ENCODE measurements at places on chromosomes 2 and 18.

DNA sequence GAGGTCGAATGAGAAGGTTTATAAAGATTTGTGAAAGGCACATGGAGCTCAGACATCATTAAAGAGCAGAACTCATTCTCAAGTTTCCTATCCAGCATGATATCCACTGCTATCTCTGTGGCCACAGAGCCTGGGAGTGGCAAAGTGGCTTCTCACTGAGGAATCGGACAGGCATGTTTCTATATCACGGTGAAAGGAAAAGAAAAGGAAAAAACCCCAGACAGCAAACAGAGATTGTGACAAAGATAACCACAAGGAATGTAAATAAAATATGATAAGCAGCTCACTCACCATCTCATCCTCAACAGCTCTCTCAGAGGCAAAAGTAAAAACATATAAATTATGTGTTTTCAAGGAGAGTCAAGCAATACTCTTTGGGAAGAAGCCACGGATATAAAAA is 2.5 kb downstream of the PID1 start:
- no peak for DNase-seq

DNA sequence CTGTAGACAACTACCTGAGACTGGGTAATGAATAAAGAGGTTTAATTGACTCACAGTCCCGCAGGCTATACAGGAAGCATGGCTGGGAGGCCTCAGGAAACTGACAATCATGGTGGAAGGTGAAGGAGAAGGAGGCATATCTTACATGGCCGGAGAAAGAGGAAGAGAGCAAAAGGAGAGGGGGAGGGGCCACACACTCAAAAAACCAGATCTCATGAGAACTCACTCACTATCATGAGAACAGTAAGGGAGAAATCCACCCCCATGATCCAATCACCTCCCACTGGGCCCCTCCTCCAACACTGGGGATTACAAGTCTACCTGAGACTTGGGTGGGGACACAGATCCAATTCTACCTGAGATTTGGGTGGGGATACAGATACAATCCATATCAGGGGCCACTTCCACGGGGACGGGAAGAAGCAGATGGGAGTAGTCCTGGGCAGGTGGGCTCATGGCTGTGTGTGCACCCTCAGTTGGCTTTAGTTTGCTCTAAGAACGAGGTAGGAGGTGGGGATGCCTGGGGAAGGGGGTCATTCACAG is 9.9 kb downstream of the MAB21L4 start:
- no peak for DNase-seq

GRCh38 chr18:10838553-10838952 is 310.8 kb downstream of the PIEZO2 start:
- no peak for DNase-seq

DNA sequence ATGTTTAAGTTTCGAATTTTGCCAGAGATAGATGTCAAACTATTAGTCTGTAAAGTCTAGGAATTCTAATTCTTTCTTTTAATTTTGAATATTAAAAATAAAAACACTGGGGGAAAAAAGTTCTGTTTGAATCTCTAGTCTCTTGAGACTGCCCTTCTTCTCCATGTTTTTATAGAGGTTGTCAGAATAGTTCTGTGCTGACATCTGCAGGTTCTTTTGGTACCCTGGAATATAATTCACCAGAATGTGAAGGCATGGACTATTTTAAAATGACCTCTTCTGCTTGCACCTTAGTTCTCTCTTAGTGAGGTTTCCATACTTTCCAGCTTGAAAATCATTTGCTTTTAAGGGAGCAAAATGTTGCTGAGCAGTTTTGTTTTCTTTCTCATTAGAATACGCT is 121.0 kb upstream of the MSTN start:
- no peak for DNase-seq

GRCh38 chr18:10140461-10141282 is 226.9 kb downstream of the VAPA start:
- no peak for DNase-seq

GRCh38 chr2:100050685-100051084 is 91.7 kb downstream of the AFF3 start:
- DNase-seq, result no peak

DNA sequence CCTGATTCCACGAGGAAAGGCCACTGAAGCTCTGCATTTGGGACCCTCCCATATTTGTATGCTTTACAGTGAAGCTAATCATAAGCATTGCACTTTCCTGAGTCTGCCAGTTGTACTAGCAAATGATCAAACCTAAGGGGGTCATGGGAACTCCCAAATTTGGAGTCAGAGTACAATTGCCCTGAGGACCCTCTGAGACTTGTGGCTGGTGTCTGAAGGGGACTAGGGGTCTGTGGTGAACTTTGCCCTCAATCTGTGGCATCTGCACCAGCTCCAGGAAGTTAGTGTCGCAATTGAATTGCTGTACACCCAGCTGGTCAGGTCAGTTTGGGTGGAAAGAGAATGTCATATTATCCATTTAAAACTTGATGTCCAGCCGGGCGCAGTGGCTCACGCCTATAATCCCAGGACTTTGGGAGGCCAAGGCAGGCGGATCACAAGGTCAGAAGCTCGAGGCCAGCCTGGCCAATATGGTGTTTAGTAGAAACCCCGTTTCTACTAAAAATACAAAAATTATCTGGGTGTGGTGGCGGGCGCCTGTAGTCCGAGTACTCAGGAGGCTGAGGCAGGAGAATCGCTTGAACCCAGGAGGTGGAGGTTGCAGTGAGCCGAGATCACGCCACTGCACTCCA is 18.1 kb downstream of the SOWAHC start:
- DNase-seq, result no peak

DNA sequence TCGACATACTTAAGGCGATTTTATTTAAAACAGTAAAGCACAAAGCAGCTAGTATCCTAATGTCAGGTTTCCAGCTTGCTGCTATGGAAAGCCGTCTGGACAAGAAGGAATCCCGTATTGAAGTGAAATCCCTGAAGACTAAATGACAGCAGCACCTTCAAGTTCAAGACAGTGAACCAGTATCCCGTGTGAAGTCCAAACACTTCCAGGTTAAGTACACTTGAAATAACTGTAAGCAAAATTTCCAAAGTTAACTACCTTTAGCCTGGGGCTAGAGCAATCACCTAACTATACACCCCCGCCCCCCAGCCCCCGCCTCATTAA is 1.2 kb downstream of the MBOAT2 start:
- DNase-seq, result no peak

DNA sequence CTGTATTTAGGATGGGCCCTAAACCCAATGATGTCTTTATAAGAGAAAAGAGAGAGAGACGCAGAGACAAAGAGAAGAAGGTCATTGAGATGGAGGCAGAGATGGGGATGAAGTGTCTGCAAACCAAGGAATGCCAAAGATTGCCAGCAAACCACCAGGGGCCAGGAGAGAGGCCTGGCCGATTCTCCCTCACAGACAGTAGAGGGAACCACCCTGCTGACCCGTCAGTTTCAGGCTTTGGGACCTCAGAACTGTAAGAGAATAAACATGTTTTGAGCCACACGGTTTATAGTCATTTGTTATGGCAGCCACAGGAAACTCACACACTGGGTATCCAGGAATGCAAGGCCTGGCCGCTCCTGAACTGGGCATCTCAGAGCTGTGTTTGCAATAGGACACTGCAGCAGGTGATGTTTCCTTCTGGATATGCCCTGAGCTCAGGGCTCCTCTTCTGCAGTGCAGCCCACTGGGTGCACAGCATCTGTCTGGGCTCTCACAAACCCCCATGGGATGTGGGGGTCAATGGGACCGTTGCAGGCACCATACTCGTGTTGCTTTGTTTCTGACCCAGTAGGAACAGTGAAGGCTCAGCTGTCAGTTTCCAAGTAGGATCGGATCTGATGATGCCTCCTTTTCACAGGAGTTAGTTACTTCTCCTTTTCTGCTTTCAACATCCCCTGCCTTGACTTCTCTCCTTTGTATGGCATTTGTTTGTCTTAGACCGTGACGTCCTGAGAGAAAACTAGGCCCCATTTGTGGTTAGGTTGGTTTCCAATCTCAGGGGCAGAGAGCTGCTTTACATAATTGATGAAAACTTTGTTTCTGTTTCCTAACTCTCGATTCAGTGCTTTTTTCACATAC is 20.8 kb downstream of the PTPN18 start:
- DNase-seq, result no peak

GRCh38 chr2:207801259-207801658 is 31.6 kb upstream of the FZD5 start:
- no peak for DNase-seq

DNA sequence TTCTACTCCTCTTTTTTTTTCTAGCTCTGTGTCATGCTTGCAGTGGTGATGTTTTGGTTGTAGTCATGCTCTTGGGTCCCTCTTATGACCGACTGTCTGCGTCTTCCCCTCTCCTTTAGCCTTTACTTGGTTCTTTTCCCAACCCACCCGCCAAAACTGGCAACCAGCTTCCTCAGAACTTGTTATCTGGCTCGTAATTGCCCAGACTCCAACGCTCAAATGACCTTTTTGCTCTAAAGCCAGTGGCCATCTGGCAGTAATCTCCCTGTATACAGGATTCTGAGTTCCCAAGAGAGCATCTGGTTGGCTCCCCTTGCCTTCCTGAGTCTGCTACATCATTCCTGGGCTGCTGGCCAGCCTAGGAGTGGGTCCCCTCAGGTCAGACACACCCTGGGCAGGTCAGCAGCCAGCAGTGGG is 147.2 kb downstream of the MGAT5 start:
- no peak for DNase-seq

DNA sequence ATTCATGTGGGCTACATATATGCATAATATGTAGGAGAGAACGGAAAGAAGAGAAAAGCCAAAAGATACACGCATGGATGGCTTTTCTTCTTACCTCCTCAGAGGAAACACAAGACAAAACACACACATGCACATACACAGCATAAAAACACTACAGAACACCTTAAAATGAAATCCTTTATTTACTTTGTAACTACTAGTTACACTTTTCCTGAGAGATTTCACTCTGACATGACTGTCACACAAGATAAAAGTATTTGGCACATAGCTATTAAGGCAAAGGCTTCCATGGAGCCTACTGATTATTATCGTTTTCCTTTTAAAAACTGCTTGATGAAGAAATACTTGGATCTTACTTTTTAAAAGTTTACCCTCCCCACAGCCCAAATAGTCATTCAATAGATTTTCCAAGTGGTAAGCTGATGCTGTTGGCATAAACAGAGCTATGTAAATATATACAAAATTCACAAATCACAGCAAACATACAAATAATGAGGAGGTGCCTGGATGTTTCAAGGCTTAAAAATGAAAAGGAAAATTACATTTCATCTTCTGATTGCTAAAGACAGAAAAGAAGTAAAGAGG is 8.6 kb downstream of the ZEB2 start:
- no peak for DNase-seq

DNA sequence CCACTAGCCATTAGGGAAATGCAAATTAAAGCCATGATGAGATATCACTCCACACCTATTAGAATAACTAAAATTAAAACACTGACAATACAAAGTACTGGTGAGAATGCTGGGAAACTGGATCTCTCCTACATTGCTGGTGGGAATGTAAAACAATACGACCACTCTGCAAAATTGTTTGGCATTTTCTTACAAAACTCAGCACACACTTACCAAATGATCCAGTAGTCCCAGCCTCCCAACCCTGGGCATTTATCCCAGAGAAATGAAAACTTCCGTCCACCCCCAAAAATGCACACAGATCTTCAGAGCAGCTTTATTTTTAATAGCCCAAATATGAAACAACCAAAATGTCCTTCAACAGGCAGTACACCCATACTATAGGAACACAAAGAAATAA is 8.9 kb upstream of the TMSB10 start:
- no peak for DNase-seq

- DNase-seq, result no peak
Observed at GRCh38 chr18:74184875-74185274, 36.6 kb downstream of the TIMM21 start.

GRCh38 chr18:36281936-36282335 is 15.6 kb upstream of the FHOD3 start:
- DNase-seq, result no peak

DNA sequence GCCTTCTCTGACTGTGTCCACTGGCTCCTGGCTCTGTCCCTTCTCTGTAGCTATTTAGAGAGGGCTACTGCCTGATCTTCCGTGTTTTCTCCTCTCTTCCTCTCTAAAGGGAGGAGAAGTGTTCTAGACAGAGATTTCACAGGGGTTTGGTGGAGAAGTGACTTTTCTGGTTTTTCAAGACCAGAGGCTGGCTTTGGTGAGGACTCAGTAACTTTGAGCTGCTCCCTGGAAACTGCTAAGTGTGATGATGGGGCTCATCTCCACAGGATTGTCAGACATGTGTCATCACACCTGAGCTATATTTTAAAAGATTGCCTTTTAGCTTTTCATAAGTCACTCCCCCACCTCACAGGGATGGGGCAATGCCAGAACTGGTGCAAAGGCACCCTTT is 6.2 kb downstream of the MAL start:
- no peak for DNase-seq

- no peak for DNase-seq
Observed at GRCh38 chr2:44639399-44639798, 277.7 kb downstream of the CAMKMT start.

DNA sequence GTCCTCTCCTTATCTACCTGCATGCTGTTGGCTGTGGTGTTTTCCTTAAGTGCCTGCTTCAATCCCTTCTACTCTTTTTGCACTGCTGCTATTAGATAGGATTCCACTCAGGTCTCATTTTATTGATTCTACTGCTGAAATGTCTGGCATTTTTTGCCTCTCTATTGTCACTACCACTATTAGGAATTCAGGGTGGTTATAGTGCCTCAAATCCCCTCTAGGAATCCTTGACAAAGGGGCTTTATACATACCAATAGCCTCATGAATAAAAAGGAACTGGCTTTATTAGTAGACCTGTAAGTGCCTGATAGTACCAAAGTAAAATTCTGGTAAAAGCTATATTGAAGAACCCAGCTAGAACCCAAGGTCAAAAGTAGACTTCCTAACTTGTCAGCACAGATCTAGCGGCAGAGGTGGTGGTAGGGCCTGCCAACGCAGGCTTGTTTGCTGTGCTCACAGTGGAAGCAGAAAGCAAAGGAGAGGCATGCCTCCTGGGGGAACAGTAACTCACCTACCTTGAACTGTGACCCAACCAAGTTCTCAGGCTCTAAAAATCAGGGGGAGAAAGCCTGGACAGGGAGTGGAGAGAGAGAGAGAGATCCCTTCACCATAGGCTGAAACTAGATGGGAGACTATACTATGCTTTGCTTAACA is 200.8 kb downstream of the RAB3GAP1 start:
- DNase-seq, result no peak

GRCh38 chr2:85807756-85808155 is 54.0 kb downstream of the ATOH8 start:
- DNase-seq, result no peak

DNA sequence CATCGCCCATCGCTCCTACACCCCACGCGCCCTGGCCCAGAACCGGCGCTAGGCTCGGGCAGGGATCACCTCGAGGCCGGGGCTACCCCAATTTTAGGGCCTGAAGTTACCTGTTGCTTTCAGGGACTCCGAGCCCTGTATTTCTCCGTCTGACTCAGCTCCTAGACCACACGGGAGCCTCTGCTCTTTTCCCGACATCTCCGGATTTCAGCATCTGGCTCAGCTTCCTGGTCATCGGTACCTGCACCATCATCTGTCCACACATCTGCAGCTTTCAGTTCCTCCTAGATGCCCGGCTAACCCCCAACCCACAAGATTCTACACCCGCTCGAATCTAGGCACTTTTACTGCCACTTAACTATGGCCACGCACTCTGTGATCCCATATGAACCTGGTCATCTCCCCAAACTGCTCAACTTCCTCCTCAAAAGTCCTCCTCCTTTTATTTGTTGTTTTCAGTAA is 12.1 kb upstream of the HMSD start:
- DNase-seq, result no peak

GRCh38 chr18:58768293-58768974 is 96.2 kb upstream of the ZNF532 start:
- peak; percentile 56 for DNase-seq

GRCh38 chr2:175688243-175688642 is 313.8 kb downstream of the LNPK start:
- DNase-seq, result no peak

GRCh38 chr2:120245520-120246332 is 6.9 kb upstream of the RALB start:
- DNase-seq, result no peak

Data from spinal cord (tissue), 10 donors.